ENCODE measurements at places on chromosomes 5 and 9.
A peak's percentile ranks its signal among the peaks of the same experiment; 100 is the strongest.

- no peak for DNase-seq
Observed at GRCh38 chr5:88419931-88420330, 151.3 kb upstream of the TMEM161B start.

DNA sequence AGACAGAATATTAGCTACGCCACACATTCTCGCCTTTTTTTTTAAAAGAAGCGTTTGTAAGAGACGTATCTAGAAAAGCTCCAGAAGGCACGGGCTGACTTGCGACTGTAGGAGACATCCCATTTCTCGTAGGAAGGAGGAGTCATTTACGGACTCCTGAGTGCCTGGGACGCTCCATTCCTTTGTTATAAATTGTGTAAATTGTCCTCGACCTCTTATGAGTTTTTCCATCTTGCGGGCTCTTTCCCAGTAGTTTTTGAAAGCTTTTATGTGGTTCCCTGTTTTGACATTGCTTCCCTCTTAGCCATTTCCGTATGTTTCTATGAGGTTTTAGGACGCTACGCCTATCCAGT lies 1.0 kb downstream of the RABL6 start:
- DNase-seq, result no peak

- no peak for DNase-seq
Observed at GRCh38 chr5:174999581-174999980, 275.2 kb downstream of the MSX2 start.

DNA sequence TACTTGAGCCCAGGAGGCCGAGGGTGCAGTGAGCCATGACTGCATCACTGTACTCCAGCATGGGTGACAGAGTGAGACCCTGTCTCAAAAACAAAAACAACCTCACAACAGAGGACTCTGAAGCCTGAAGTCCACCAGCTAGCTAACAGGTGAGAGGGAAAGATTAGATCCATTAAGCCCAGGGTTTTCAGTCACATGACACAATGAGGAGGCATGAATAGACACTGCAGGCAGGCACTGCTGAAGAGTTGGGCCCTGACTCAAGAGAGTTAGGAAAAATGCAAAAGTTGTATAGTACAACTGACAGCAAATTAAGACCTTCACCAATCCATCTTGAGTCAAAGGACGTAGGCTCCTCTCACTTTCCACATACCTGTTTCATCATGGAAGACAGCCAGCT lies 64.9 kb downstream of the IARS1 start:
- DNase-seq, result no peak

- DNase-seq, result no peak
Observed at GRCh38 chr5:149944666-149945065, at the start of gene PDE6A. Gene PDE6A, minus strand, starts transcription at chr5:149944793. Its CDS starts 120 bp downstream, at chr5:149944673.

DNA sequence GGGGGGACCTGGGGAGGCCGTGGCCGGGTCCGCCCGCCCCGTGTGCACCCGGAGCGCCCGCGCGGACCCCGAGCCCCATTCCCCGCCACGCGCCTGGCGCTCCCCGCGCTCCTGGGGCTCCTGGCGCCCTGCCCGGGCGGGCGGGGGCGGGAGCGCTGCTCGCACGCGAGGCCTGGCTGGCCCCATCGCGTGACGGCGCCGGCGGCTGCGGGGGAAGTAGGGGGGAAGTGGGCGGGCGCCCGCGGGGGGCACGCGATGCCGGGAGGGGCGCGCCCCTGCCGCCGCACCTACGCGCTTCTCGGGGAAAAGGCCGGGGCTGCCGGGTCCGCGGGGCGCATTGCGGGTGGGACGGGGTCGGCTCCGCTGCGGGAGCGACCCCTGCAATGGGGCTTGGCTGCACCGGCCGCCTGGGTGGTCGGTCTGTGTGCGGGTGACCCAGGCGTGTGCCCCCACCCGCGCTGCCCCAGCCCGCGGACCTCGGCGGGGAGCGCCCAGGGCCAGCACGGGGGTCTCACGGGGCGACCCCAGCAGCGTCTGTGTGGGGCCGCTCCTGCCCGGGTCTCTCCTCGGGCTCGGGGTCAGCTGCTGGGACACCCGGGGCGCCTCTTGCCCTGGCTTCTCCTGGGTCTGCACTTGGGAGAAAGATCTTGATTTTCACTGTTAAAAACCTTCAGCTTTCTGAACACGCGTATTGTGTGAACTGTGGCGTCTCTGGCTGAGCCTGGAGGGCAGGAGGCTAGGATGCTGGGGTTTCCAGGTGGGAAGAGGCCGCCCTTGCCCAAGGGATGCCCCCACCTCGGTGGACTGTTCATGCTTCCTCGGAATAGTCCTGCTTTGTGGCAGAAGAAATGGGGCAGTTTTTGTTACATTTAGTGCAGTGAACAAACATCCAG lies 52.4 kb downstream of the AHRR start:
- peak; percentile 58 for DNase-seq

GRCh38 chr9:117414906-117415331 lies at the start of gene ASTN2:
Gene ASTN2, minus strand, starts transcription at chr9:117415057. Its CDS starts 119 bp downstream, at chr9:117414938.
- no peak for DNase-seq

GRCh38 chr9:26243726-26244125 lies 565.5 kb upstream of the TUSC1 start:
- no peak for DNase-seq

GRCh38 chr9:127980060-127980705 lies 606 bp downstream of the EEIG1 start:
- DNase-seq, result no peak

- DNase-seq, result no peak
Observed at GRCh38 chr5:58273711-58274110, 186.2 kb downstream of the PLK2 start.

Measured in NCI-H2081 treated with DMSO at 0.1 percent for 48 hours (cell line).